Mesendoderm (in vitro differentiated cells): ENCODE measurements at places on chromosomes 16 and 17.

DNA sequence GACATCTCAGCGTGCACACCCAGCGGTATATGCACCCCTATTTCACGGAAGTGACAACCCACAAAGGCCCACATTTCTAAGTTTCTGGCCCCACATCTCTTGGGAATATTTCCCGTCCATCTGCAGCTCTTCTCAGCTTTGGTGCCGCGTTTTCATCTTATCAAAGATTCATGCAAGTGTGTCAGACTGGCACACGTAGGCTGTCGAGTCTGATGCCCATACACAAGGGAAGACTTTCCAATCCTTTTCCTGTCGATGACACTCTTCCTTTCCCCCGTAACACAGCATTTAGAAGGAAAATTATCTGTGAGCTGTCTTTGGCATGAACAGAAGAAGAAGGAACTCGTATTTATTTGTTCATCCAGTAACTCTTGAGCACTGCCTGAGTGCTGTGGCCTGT is 83.0 kb downstream of the SHISA6 start:
- H3K4me1 ChIP-seq, result no peaks in the 10 kb centered on the region
- DNase-seq, result no peak
- no peak overlapping the region for H3K4me3 ChIP-seq

DNA sequence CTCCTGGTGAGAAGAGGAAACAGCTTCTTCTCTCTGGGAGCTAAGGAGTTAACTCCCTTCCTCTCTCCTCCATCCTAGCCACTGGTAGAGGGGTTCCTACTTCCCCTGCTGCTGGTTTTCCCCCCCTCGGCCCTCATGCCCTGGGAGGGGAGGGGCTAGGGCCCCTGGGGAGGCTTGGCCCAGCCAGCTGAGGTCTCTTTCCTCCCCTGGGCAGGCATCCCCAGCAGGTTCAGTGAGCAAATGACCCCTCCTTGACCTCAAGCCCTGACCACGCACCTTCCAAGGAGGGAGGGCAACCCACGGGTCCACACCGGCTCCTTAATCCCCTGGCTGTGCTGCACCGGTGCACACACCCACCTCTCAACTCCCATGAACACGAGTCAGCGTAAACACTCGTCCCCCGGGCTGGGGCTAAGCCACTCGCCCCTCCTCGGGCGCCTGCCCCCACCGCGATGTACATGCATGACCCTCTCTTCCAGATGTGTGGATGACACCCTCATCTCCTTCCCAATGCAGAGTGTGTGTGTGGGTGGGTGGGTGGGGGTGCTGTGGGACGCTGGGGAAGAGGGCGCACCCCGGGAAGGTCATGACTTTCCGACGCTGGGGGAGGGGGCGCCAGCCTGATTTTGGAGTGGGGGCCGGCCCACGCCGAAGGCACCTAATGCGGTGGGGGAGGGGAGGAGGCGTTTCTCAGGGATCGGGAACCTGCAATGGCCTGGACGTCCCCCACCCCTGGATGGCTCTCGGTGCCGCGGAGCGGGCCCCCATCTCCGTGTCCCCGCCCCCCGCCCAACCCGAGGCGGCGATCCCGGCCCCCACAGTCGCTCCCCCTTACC is 33.7 kb downstream of the SRCIN1 start:
- H3K4me3 ChIP-seq, result no peak overlapping the region
- no peak overlapping the region for H3K27ac ChIP-seq
- H3K27me3 ChIP-seq, result peaks cover 49% of the 10 kb centered on the region
- H3K36me3 ChIP-seq, result no peaks in the 10 kb centered on the region
- peaks cover 4% of the 10 kb centered on the region for H3K4me1 ChIP-seq
- no peak for DNase-seq

DNA sequence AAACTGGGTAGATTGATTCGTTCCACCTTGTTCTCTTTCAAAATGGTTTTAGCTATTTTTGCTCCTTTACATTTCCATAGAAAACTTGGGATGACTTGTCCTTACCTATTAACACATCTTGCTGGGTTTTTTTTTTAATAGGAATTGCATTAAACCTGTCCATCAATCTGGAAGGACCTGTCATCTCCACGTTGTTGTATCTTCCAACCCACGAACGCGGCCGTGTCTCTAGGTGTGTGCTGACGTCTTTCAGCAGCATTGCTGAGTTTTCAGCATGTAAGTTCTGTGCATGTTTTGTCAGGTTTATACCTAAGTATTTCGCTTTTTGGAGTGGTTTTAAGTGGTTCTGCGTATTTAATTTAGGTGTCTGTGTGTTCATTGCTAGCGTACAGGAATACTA is 60.4 kb upstream of the GNG13 start:
- H3K27me3 ChIP-seq, result no peaks in the 10 kb centered on the region
- no peak for DNase-seq
- no peak overlapping the region for H3K4me3 ChIP-seq
- H3K27ac ChIP-seq, result no peak overlapping the region

GRCh38 chr17:59284317-59284716 is 47.1 kb upstream of the YPEL2 start:
- H3K27me3 ChIP-seq, result no peaks in the 10 kb centered on the region
- H3K4me3 ChIP-seq, result no peak overlapping the region
- no peaks in the 10 kb centered on the region for H3K36me3 ChIP-seq
- no peaks in the 10 kb centered on the region for H3K4me1 ChIP-seq

GRCh38 chr17:60372790-60373483 is 19.0 kb downstream of the USP32 start:
- DNase-seq, result peak; percentile 42
- H3K4me1 ChIP-seq, result peaks cover 1% of the 10 kb centered on the region
- no peak overlapping the region for H3K27ac ChIP-seq
- no peaks in the 10 kb centered on the region for H3K27me3 ChIP-seq
- no peaks in the 10 kb centered on the region for H3K36me3 ChIP-seq
